HT1080 (cell line): ENCODE measurements at places on chromosomes 7 and 10. TPM values are rescaled to one million over a fixed set of nuclear protein-coding genes. Genes with fewer than 3 reads are reported as not detected.

- no peak for DNase-seq
Observed at GRCh38 chr7:150374472-150374871, 4.7 kb upstream of the ZNF775 start.

Gene CFAP43
- total RNA-seq, result not detected in 2 replicates

- DNase-seq, result peak; percentile 28
Observed at GRCh38 chr7:148492157-148492860, 98.3 kb upstream of the C7orf33 start.

- DNase-seq, result no peak
Observed at GRCh38 chr7:2710286-2710655, 22.3 kb downstream of the AMZ1 start.

DNA sequence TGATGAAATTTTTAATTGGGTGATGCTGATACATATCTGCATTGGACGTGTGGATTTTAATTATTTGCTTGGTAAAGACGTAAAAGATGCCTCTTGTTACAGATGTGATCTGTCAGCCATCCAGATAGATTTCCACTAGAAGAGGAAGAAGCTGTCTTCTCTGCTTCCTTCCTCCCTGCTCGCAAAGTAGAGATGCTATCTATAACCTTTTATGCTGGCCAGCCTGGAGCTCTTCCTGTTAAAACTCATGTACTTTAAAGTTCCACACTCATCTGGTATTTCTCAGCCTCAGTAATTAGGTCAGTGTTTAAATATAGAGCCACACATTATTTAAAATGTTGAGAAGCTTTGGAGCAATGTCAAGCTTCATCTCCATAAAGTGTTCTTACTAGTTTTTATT is 51.2 kb upstream of the TMEM229A start:
- DNase-seq, result no peak

DNA sequence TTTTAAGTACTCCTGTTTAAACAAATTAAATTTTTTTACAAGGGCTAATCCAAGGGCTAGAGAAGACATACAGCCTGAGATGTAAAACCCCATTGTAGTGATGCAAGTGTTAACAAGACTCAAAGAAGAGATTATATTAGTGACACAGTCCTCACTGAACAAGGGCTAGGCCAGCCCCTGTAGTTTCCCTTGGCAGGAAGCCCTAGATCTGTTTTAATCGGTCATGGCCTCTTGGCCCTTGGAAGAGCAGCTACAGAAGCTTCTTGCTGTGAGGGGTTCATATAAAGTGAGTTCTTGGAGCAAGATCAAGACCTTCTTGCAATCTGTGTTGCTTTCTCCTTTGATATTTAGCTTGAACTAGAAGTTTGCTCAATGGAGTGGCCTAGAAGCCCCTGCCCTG is 1339.4 kb downstream of the XPNPEP1 start:
- no peak for DNase-seq

- no peak for DNase-seq
Observed at GRCh38 chr7:31049005-31049765, 2.9 kb upstream of the ADCYAP1R1 start.

Gene HTR5A
- not detected in 2 replicates for total RNA-seq

Gene PHF14
- total RNA-seq, result 29.4 and 30.7 TPM in 2 replicates

GRCh38 chr10:34156781-34157425 is 658.2 kb downstream of the PARD3 start:
- DNase-seq, result peak; percentile 58

Gene KAZALD1
- total RNA-seq, result 13.4 and 14.0 TPM in 2 replicates

Gene OR2A42
- not detected in 2 replicates for total RNA-seq

Gene WDFY4
- total RNA-seq, result 0.67 and 0.69 TPM in 2 replicates

GRCh38 chr10:20162123-20162522 is 345.9 kb downstream of the PLXDC2 start:
- no peak for DNase-seq

Gene TAS2R3
- 0.10 TPM in 1 of 2 replicates, not detected in the other for total RNA-seq

- no peak for DNase-seq
Observed at GRCh38 chr10:48242171-48242904, 32.2 kb downstream of the FRMPD2 start.

Gene PKD1L1
- 0.55 TPM in 1 of 2 replicates, not detected in the other for total RNA-seq

Gene PAPSS2
- total RNA-seq, result 16.6 and 20.9 TPM in 2 replicates

Gene PRR15
- not detected in 2 replicates for total RNA-seq

GRCh38 chr7:140672382-140673062 is at the start of gene ADCK2:
TSS of gene ADCK2 (plus strand) at chr7:140672945. CDS start at chr7:140673331, 386 bp downstream.
- DNase-seq, result no peak

GRCh38 chr7:108825581-108825909 is 255.9 kb downstream of the DNAJB9 start:
- DNase-seq, result no peak

GRCh38 chr7:103851357-103851756 is 138.1 kb downstream of the RELN start:
- no peak for DNase-seq

DNA sequence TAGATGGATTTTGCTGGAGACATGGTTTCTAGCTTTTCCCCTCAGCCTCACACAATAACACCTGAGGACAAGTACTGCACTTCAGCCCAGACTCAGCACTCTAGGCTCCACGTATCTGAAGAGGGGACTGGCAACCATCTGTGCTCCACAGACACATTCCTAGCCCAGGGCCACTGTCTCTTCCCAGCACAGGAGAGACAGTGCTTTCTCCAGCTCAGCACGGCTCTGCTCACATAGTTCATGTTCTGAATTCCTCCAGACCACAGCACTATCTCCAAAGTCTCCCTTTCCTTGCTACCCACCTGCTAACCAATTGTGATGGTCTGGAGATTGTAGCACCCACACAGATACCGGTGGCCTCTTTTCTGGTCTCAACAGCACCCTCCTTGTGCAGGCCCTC is 114.5 kb downstream of the HTR7 start:
- no peak for DNase-seq

DNA sequence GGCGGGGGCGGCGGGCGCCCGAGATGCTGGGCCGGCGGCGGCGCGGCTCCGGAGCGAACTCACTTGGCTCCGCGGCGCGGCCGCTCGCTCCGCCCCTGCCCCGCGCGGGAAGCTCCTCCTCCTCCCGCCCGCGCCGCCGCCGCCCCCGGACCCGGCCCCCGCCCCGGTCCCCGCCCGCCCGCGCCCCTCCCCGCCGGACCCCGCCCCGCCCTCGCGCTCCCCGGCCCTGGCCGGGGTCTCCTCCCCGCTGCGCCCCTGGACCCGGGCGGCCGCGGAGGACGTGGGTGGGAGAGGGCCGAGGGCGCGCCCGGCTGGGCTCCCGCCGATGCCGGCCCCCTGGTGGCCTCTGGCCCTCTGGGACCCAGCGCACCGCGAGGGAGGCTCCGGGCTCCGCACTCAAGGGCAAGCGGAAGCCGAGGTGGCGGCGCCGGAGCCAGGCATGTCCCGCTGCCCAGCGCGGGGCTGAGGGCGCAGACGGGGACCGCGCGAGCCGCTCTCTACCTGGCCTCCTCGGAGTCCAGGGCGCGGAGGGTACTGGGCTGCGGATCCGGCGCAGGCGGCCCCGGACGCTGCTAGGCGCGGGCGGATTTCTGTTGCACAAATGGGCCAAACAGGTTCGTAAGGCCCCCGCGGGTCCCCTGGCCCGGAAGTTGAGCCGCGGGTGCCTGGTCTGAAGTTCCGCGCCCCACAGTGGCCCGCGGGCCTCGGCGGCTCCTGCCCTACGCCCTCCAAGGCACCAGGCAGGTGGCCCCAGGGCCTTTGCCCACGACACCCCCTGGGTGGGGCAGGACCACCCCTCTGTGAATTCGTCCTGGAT is at the start of gene TCERG1L:
TSS of gene TCERG1L (minus strand) at position 61 of the 817 bp plus-strand sequence. CDS start 86 bp downstream, outside the sequence.
- no peak for DNase-seq

DNA sequence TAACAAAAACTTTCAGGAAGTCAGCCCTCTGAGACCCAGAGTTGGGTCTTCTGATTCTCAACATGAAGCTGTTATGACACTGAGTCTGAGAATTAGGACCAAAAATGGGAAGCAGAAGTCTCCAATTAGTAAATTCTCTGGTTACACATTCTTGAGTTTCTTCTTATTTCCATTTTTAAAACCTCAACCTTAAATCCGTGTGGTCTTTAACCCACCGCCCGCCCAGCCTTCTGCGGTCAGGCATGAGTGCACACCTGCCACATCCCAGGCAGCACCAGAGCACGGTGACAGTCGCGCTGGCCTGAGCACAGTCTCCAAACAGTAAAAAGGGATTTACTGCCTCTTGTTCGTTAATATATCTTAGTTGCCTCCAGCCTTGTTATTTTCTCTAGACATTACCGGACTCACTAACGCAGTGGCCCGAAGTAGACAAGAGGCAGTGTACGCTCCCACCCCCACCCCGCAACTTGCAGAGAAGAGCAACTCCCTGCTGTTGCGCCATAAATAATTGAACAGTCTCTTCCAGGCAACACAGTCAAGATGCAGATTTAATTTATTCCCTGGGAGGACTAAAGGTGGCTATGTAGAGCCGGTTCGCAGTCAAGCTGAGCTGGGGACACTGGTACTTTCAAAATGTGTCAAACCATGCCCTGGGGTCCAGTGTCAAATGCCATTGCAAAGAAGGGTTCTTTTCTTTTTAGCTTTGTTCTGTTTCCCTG is 147.0 kb upstream of the CELF2 start:
- no peak for DNase-seq

- no peak for DNase-seq
Observed at GRCh38 chr7:150727381-150727780, 9.8 kb upstream of the GIMAP5 start.

DNA sequence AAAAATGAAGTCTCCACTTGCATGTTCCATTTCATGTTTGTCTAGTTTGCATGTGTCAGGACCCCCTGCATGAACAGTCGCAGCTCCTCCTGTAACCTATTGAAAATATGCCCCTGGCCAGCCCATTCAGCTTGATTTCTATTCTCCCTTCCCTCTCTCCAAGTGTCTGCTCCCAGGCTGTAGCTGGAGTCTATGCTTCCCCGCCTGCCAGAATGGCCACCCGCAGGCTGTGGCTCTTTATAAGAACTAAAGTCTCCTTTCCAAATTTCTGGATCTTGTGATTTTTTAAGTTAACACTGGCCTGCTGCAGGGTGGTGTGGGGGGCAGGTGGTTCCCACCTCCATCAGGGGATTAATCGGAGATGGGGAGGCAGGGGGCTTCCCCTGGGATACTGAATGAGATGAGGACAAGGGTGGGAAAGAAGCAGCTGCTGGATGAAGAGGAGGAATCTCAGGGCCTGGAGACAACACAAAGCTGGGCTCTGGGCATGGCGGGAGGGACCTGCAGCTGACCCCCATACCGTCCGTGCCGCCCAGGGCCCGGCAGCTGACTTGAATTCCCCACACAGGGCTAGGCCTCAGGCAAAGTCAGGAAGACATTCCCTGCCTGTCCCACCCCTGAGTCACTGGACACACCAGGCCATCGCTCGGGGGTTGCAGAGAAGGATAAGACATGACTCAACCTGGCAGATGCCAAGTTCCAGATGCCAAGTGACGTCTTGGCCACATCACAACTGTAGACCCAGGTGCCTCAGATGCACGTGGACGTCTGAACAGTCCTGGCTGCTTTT is 399.5 kb upstream of the FOXK1 start:
- peak; percentile 89 for DNase-seq
